ENCODE measurements at places on chromosomes 6 and 20. TPM values are rescaled to one million over a fixed set of nuclear protein-coding genes. Genes with fewer than 3 reads are reported as not detected.

DNA sequence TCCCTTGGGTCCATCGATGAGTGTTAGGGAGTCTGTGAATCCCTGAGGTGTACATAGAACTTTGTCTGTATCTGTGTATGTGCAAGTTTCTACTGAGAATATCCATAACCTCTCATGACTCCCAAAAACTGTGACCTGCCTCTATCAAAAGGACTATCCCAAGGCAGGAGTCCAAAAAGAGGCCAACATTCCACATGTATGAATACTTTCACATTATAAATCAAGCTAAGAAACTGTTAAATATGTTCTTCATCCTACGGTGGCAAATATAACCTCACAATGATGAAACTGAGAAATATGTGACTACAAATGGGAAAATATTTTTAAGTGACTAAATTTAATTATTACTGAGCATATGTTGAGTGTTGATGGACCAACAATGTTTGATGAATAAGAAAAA is 16.1 kb upstream of the STX11 start:
- H3K27ac ChIP-seq, result no peak overlapping the region
- no peak overlapping the region for H3K4me3 ChIP-seq
- no peaks in the 10 kb centered on the region for H3K27me3 ChIP-seq
- no peaks in the 10 kb centered on the region for H3K36me3 ChIP-seq
- H3K4me1 ChIP-seq, result peaks cover 4% of the 10 kb centered on the region

DNA sequence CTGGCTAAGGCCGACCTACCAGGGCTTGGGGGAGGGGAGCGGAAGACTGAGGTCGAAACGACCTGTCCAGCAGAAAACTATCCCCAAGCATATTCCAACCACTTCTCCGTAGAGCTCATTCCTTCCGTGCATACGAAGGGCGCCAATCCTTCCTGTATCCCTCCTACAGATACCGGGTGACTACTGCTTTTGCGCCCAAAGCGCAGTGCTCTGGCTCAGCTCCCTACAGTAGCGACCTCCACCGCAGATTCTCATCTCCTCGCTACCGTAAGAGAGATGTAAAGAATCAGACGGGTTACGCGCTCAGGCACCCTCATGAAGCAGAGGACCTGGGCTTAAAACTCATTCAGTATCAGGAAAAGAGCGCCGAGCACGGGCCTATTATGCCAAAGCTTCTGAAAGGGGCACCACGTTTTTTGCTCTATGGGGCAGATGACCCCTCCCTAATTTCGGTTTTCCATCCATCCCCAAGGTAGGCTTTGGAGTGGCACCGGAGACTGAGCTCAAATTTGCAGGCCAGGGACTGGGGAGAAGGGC is 563 bp upstream of the NNAT start:
- H3K27ac ChIP-seq, result no peak overlapping the region
- DNase-seq, result no peak
- no peaks in the 10 kb centered on the region for H3K4me1 ChIP-seq
- H3K27me3 ChIP-seq, result no peaks in the 10 kb centered on the region

- no peak overlapping the region for H3K27ac ChIP-seq
- H3K4me3 ChIP-seq, result no peak overlapping the region
- H3K36me3 ChIP-seq, result no peaks in the 10 kb centered on the region
- H3K4me1 ChIP-seq, result no peaks in the 10 kb centered on the region
Measured at GRCh38 chr6:98092331-98092730, 742.0 kb upstream of the POU3F2 start.

DNA sequence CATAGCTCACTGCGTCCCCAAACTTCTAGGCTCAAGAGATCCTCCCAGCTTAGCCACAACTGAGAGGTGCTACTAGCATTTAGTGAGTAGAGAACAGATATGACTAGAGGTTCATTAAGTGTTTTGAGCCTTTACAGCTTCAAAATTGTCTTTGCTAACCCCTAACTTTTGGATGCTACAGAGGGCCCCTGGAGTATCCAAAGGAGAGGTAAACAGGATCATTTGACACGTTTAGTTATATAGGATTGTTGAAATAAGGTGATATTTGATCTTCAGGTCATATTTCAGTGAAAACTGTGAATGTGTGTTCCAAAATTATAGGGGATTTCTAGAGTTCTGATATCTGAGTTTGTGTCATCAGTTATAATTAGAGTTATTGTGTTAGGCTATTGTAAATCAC is 19.2 kb upstream of the HFE start:
- no peaks in the 10 kb centered on the region for H3K4me1 ChIP-seq

DNA sequence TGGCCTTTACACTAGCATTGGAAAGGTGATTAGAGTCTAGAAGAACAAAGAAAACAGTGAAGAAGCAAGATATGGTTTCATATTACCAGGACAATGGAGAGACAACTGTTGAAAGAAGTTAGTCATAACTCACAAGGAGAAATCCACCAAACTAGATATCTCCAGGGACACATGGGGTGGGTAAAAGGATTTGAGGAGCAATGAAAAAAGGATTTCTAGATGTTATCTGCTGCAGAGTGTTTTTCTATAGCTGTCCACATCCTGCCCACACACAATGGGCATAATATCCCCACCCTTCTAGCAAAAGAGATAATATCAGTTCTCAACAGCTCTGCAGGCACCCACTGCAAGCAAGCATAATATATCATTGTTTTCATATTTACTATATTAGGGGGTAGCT is 303.1 kb downstream of the HAO1 start:
- H3K27ac ChIP-seq, result no peak overlapping the region
- DNase-seq, result no peak
- H3K4me1 ChIP-seq, result no peaks in the 10 kb centered on the region
- H3K27me3 ChIP-seq, result no peaks in the 10 kb centered on the region

DLK2 gene
- polyA plus RNA-seq, result not detected

KHDRBS2 gene
- not detected for polyA plus RNA-seq
